ENCODE measurements at places on chromosomes 12 and 14. TPM values are rescaled to one million over a fixed set of nuclear protein-coding genes. Genes with fewer than 3 reads are reported as not detected.

DNA sequence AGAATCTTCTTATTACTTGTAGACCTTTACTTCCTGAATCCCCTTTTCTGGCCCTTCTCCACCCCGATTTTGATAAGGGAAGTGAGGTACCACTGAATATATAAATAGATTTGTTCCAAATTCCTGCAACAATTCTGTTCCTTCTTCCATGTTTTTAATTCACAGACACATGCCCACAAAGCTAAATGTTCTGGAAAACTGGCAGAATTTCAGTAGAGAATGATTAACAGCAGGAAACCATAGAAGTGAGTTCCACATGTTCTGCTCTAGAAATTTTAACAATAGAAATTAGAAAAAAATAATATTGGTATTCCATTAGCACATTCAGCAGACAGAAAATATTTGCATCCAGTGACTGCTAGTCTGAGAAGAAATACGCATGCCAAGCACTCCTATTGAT is 139.6 kb downstream of the SLC2A13 start:
- no peak for DNase-seq

DNA sequence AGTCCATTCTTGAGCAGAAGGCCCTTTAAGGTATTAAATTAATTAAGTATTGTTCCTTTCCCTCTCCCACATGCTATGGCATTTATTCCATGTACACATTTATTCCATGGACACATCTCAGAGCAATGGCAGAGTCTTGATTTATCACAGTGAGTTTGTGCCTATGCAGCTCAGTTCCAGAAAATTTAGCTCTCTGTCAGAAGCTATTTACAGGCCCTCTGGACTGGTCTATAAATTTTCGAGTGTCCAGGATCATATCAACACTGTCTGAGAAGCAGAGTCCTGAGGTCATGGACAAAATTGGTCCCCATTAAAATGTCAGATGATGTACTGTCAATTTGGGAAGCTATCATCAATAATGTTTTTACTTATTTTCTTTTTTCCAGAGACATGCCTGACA is 65.5 kb downstream of the TTC7B start:
- DNase-seq, result no peak

- peak; percentile 15 for DNase-seq
Observed at GRCh38 chr14:76848879-76849278, 22.7 kb downstream of the LRRC74A start.

GRCh38 chr12:130713581-130713991 is 2.5 kb downstream of the RIMBP2 start:
- no peak for DNase-seq

- no peak for DNase-seq
Observed at GRCh38 chr14:72947366-72948160, 21.3 kb downstream of the DCAF4 start.

GRCh38 chr12:67449591-67450052 is 180.5 kb downstream of the CAND1 start:
- DNase-seq, result no peak

- DNase-seq, result no peak
Observed at GRCh38 chr12:2251526-2252209, 198.9 kb downstream of the CACNA1C start.

The RPS6KL1 gene
- 6.7 TPM for total RNA-seq

The ACYP1 gene
- total RNA-seq, result 30.7 TPM

The TSPAN8 gene
- total RNA-seq, result 0.76 TPM

The GALNT16 gene
- total RNA-seq, result 0.32 TPM

Data from HCT116 (cell line).